Karpas-422 (cell line): ENCODE measurements at places on chromosomes 1 and 21. TPM values are rescaled to one million over a fixed set of nuclear protein-coding genes. Genes with fewer than 3 reads are reported as not detected.
A peak's percentile ranks its signal among the peaks of the same experiment; 100 is the strongest.

DNA sequence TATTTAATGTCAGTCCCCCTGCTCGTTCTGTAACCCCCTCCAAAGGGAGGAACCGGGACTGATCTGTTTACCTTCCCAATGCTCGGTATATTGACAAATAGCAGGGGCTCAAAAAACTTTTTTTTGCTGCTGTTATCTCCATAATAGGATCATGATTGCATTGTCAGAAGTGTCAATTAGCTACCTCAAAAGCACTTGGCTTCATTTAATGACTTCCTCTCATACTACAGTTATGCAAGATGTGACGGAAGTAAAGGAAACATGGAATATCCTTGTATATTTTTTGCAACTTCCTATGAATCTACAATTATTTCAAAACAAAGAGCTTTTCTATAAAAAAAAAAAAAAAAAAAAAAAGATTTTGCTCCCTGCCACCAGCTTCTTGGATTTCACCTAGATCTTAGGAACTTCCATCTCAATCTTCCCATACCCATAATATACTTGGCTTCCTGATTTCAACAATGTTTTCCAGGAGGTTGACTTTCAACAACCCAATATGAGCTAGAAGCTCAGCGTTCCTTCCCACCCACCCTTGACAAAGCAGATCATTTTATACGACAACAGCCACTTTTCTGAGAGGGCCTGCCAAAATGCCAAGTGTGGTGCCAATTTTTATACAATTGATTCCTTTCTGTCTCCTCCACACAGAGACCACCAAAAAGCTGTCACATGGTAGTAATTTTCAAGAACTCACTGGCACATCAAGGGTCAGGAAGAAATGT, 71.7 kb downstream of the SETD4 start:
- DNase-seq: no peak
- no peaks in the 10 kb centered on the region for H3K36me3 ChIP-seq
- H3K4me3 ChIP-seq: no peak overlapping the region
- H3K27me3 ChIP-seq: no peaks in the 10 kb centered on the region
- no peaks in the 10 kb centered on the region for H3K4me1 ChIP-seq

DNA sequence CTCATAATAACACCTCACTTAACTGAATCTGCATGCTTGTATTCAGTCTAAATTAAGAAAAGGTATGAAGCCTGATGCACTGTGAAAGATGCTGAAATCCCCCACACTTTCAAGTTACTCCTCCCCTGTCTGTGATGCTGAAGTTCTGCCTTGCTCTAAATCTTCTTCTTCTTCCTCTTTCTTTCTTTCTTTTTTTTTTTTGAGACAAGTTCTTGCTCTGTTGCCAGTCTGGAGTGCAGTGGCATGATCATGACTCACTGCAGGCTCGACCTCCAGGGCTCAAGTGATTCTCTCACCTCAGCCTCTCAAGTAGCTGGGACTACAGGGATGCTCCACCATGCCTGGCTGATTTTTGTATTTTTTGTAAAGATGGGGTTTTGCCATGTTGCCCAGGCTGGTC, 231.0 kb upstream of the B3GALT2 start:
- H3K4me1 ChIP-seq: no peaks in the 10 kb centered on the region
- H3K27ac ChIP-seq: no peak overlapping the region
- no peak for DNase-seq
- no peaks in the 10 kb centered on the region for H3K36me3 ChIP-seq

DNA sequence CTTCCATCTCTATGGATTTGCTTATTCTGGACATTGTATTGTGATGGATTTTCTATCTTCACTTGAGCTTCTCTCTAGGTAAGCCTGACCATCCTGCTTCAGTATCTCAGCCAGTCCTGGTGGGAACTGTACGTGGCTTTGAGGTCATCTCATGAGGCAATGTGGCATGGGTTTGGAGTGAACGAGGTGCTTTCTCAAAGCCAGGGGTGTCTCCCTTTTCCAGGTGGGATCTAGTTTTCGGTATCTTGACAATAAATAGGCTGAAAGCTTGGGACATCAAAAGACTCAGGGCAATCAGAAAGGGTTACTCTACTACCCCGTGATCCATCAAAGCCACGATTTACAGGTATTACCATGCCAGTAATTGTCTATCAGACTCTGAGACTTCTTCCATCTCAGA, 40.8 kb downstream of the AZIN2 start:
- peaks cover 28% of the 10 kb centered on the region for H3K4me1 ChIP-seq
- no peak overlapping the region for H3K27ac ChIP-seq
- H3K4me3 ChIP-seq: no peak overlapping the region
- H3K27me3 ChIP-seq: no peaks in the 10 kb centered on the region
- 0 out of 2 replicates have a peak, but pooled peaks cover 4% of the 10 kb centered on the region for H3K36me3 ChIP-seq

ANKRD34A gene
- 9.0 and 21.5 TPM in 2 replicates for total RNA-seq

DNA sequence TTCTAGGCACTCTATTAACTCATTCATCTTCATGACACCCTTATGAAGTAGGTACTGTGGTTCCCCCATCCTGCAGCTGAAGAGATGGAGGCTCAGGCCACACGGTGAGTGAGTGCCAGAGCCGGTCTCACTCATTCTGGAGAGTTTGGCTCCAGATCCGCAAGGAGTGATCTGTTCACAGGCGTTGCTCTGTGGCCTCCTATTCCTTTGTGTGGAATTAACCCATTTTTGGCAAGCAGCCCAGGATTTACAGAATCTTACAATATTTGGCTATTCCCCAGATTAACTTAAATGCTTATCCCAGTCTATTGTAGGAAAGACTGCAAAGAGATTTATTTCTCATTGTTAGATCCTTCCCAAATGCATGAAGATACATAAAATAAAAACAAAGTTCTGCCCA, 29.6 kb downstream of the KIAA0040 start:
- DNase-seq: no peak
- H3K4me1 ChIP-seq: peaks cover 8% of the 10 kb centered on the region
- no peak overlapping the region for H3K27ac ChIP-seq
- H3K4me3 ChIP-seq: no peak overlapping the region
- peaks cover 81% of the 10 kb centered on the region for H3K36me3 ChIP-seq

GRCh38 chr1:165697491-165697880, 876 bp downstream of the ALDH9A1 start:
- H3K4me3 ChIP-seq: peak overlapping the region; percentile 92
- H3K27me3 ChIP-seq: no peaks in the 10 kb centered on the region
- no peak overlapping the region for H3K27ac ChIP-seq
- peaks cover 16% of the 10 kb centered on the region for H3K4me1 ChIP-seq
- H3K36me3 ChIP-seq: peaks cover 10% of the 10 kb centered on the region
- DNase-seq: no peak

SLAMF1 gene
- 0.30 and 1.1 TPM in 2 replicates for total RNA-seq
